ENCODE measurements at places on chromosomes 5 and 9.

GRCh38 chr5:170631466-170632195, 127.8 kb downstream of the KCNIP1 start:
- DNase-seq, result no peak

GRCh38 chr9:6218099-6218502, 2.5 kb downstream of the IL33 start:
- DNase-seq, result no peak

DNA sequence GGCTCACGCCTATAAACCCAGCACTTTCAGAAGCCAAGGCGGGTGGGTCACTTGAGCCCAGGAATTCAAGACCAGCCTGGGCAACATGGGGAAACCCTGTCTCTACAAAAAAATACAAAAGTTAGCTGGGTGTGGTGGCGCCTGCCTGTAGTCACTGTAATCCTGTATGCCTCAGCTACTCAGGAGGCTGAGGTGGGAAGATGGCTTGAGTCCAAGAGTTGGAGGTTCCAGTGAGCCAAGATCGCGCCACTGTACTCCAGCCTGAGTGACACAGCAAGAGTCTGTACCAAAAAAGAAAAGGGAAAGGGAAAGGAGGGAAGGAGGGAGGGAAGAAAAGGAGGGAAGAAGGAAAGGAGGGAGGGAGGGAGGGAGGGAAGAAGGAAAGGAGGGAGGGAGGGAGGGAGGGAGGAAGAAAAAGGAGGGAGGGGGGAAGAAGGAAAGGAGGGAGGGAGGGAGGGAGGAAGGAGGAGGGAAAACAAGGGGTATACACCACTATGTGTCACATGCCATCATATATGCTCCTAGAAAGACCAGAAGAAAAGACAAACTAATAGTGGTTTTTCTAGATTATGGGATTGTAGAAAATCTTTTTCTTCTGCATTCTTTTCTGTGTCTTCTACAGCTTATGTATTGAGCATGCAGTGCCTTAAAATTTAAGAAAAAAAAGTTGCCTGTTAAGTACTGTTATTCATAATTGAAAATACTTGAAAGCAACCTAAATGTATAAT, 240.1 kb downstream of the DENND1A start:
- DNase-seq, result no peak

DNA sequence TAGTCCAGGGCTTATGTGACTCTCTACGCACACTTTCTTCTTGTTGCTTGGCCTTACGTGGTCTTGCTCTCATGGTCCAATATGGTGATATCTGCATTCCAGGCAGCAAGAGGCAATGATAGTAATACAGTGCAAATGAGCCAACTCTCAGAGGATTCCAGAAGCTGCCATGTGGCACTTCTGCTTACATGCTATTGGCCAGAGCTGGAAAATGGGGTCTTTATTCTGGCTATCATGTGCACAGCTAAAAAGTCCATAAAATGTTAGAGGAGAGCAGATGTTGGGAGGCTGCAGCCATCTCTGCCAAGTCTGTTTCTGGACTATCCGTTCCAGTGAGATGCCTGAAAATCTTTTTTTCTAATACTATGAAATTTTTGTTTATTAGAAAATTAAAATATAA, 2.9 kb upstream of the SEPTIN8 start:
- no peak for DNase-seq

DNA sequence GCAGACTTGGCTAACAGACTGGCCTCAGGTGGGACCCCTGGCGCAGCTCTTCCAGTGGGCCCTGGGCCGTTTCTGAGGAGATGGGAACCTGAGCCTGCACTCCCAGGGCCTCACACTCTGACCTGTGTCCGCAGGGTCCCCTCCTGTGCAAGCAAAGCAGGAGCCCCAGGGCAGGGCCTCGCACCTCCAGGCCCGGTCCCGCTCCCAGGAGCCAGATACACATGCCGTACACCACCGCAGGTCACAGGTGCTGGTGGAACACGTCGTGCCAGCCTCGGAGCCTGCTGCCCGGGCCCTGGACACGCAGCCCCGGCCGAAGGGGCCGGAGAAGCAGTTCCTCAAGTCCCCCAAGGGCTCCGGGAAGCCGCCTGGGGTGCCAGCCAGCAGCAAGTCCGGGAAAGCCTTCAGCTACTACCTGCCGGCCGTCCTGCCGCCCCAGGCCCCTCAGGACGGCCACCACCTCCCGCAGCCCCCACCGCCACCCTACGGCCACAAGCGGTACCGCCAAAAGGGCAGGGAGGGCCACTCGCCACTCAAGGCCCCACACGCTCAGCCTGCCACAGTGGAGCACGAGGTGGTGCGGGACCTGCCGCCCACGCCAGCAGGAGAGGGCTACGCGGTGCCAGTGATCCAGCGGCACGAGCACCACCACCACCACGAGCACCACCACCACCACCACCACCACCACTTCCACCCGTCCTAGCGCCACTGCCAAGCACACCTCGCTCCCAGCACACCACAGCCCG, 29.2 kb downstream of the NKD2 start:
- no peak for DNase-seq

DNA sequence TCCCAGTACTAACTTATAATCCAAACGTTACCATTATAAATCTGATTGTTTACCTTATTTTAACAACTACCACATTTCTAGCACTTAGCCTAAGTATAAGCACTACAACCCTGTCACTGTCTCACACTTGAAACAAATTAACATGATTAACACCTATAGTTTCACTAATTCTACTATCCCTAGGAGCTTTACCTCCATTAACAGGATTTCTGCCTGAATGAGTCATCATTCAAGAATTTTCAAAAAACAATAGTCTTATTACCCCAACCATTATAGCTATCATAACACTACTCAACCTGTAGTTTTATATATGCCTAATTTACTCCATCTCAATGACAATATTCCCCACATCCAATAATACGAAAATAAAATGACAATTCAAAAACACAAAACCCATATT, 89.6 kb downstream of the INSL6 start:
- no peak for DNase-seq

DNA sequence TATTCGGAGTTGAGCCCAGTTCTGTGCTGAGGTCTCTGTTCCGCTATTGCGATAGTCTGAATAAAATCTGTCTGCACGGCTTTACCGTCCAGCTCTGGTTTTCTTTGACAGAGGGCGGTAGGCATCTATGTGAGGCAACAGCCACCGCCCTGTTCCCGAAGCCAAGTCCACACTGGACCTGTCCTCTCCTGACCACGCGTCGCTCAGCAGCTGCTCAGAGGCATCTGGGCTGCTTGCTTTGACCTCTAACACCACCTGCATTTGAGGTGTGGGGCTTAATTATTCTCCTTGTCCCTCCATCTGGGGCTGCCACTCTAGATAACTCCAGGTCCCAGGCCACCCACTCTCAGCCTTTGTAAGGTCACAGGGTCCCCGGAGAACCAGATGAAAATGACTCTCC, 168.4 kb upstream of the SMIM23 start:
- no peak for DNase-seq

DNA sequence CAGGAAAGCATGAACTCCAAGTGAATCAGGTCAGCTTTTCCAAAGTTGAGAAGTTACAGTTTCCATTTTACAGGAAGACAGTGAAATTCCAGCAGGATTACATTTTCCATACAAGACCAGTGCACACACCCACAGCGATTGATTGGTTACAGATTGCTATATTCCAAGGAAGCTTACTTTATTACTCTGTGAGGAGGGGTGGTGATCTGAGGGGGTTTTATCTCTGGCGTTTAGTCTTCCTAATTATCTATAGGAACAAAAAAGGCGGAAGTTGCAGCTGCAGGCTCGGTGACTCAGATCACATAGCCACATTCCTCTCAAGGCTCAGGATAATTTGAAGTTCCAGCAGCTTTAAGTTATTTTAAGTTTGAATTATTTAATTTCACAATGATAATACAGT, 450.4 kb upstream of the NMUR2 start:
- DNase-seq, result no peak

GRCh38 chr9:35254984-35255857, 93.4 kb downstream of the UNC13B start:
- DNase-seq, result no peak

DNA sequence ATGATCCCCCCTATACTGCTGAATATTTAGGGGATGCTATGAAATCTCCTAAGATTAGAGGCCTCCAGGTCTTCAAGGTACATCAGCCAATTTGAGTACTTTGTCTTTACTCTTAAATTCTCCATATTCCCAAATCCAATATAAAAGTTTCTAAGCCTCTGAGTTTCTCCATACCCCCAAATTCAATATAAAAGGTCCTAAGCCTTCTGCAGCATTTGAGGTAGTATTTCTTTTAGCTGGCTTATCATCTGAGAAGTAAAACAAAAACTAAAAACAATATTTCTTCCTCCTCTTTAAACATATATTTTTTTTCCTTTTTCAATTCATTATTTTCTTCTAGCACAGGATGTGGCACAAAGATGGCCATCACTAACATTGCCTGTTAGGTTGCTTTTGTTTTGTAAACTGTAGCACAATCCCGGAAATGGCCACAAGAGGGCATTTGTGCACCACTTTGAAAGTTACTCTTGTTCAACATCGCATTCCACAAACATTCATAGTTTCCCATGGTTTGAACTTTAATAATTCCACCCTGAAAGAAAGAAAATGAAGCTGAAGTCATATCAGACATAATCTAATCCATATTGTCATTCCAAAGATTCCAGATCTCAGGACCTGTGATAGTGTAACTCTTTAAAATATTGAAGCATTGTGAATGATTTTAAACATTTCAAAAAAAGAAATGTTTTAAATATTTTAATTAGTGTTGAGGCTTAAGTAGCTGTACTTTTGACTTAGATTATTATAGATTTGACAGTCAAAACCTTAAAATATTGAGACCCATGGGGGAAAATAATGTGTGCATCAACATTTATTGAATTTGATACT, 21.0 kb upstream of the SCGB3A2 start:
- peak; percentile 44 for DNase-seq

DNA sequence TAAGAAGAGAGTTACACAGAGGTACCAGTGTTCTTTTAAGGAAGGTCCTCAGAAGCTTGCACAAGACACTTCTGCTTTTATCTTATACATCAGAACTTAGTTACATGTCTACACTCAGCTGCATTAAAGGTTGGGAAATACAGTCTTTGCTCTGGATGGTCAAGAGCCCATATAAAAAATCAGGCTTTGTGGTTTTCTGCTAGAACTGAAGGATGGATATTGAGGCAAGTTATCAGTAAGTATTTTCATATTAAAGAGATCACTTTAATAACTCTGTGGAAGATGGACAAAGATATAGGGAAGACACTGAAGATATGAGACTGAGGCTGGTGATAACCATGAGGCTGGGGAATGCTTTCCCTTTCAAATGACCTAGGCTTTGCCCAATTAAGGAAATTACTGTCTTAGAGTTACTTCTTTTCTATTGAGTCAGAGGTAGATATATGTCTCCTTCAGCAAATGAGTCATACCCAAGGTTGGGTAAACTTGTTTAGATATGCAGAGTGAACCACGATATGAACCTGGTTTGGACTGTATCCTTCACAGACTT, 87.0 kb upstream of the TNC start:
- DNase-seq, result no peak

- no peak for DNase-seq
Measured at GRCh38 chr9:87857948-87858335, 24.7 kb upstream of the SPATA31E1 start.

DNA sequence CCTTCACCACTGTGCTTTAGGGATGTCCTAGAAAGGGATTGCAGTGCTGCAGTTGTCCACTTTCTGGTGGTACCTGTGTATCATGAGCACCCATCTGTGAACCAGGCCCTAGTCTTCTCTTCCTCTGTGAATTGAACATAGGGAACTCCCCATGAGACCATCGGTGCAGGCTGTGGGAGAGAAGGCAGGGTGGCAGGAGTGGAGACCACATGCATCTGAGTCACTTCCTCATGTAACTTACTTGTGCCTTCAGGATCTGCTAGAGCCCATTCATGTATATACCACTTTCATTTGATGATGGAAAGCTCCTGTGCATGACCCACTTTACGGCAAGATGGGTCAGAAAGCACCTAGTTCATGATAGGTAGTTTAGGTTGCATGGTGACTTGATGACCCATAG, 478.1 kb upstream of the CDH9 start:
- no peak for DNase-seq

- DNase-seq, result no peak
Measured at GRCh38 chr9:109640580-109641371, 139.2 kb upstream of the PALM2AKAP2 start.

- peak; percentile 39 for DNase-seq
Measured at GRCh38 chr9:136438548-136439480, 831 bp downstream of the INPP5E start.

- no peak for DNase-seq
Measured at GRCh38 chr5:52708463-52708862, 79.3 kb upstream of the ITGA1 start.

GRCh38 chr9:121620777-121621449, 30.5 kb upstream of the DAB2IP start:
- DNase-seq, result no peak

DNA sequence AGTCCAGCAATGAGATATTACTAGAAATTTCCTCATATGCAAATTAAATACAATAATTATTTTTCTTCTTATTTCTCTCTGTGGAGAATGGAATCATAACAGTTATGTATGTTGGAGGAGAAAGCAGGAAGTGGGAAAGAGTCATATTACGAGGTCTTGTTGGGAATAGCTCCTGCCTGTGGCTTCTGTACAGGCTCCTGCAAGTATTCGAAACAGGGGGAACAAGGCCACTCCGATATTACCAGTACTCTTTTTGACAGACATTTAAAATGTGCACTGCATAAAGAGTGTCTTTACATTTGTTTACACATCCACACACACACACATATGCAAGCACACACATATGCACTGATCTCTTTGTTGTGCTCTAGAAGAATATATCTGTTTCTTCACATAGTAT, 812.0 kb upstream of the ZNF608 start:
- no peak for DNase-seq

- peak; percentile 43 for DNase-seq
Measured at GRCh38 chr9:20620650-20621470, 1.4 kb downstream of the MLLT3 start.

DNA sequence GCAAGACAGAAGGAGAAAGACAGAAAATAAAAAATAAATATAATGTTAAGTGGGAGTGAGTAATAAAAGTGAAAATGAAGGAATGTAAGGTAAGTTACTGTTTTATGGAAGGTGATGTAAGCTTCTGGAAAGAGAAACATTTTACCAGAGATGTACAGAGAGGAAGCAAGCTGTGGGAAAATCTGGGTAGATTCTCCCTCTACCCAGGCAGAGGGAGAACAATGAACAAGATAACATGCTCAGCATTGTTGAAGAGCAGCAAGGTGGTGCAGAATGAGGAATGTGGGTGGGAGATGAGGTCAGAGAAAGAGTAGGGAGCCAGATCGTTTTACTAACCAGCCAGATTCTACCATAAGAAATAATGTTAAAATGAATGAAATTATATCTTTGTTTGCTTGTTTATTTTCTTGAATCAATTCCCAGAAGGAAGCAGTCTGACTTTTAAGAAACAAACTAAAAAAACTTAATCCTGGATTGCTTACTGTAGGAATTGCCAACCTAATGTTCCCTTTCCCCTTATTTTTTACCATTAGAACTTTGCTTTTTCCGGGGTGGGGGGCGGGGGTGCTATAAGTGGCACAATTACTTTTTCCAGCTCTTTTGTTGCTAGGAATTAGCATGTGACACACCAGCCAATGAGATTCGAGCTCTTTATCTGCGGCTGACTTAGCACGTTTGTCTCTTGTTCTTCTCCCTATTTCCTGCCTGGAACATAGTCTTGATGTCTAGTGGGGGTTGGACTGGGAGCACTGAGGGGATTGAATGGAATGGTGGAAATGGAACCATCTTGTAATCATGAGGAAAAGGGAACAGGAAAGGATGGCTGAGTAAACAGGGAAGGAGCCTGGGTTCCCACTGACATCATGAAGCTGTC, 356.7 kb downstream of the TMEM167A start:
- DNase-seq, result no peak
